ENCODE measurements at places on chromosomes 5 and 9.

DNA sequence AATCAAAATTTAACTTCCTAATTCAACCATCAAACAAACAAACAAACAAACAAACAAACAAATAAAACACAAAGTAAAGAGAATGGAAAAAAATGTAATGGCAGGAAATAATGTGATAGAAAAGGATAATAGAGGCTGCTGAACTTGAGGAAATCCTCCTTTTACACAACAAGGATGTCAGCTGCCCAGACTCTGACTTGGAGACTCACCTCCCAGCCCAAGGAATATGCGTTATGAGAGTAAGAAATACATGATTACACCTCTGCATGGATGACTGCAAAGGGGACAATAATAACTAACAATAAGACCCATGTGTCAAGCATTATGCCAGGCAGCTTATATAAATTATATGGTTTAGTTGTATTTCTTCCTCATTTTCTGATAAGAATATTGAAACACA is 46.6 kb upstream of the JAK2 start:
- no peak for DNase-seq

GRCh38 chr9:4430432-4431261 is 59.6 kb upstream of the SLC1A1 start:
- no peak for DNase-seq

GRCh38 chr5:167953151-167953798 is 338.2 kb upstream of the WWC1 start:
- no peak for DNase-seq

- no peak for DNase-seq
Observed at GRCh38 chr9:75658301-75658905, 232.1 kb upstream of the PCSK5 start.

- DNase-seq: no peak
Observed at GRCh38 chr5:113150221-113150620, 173.6 kb downstream of the DCP2 start.

- no peak for DNase-seq
Observed at GRCh38 chr5:74138721-74139120, 501.8 kb downstream of the ENC1 start.

DNA sequence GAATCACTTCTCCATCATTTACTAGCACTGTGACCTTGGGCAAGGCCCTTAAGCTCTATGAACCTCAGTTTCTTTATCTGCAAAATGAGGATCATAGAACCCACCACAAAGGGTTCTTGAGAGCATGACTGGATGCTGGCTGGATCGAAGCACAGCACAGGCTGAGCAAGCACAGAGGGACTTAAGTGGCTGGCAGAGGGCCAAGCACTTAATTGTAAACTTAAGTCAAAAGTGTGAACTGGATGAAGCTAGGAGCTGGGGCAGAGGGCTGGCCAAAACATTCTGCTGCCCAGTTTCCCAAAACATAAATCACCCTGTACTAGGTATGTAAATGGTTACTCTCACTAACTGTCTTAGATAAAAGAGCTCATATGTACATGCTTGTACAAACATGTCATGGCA is 112.3 kb upstream of the WWC1 start:
- DNase-seq: no peak

All from iPS DF 19.7 (cell line).